ENCODE measurements at places on chromosomes 5 and 9.

DNA sequence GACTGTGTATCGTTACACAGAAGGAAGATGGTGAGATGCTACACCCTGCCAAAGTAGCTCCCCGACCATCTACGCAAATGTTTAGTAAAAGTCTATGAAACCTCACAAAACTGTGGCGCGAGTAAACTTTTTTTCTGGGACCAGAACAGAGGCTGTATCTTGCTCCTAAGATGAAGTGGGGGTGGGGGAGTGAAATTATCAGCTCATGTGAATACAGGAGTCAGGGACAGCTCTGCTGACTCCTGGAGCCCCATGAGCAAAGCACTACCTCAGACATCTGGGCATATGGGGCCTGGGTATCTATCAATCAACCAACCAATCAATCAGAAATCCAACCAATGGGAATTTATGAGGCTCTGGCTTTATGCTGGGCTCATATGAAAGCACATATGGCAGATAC is 138.6 kb upstream of the RANBP3L start:
- no peak for DNase-seq

DNA sequence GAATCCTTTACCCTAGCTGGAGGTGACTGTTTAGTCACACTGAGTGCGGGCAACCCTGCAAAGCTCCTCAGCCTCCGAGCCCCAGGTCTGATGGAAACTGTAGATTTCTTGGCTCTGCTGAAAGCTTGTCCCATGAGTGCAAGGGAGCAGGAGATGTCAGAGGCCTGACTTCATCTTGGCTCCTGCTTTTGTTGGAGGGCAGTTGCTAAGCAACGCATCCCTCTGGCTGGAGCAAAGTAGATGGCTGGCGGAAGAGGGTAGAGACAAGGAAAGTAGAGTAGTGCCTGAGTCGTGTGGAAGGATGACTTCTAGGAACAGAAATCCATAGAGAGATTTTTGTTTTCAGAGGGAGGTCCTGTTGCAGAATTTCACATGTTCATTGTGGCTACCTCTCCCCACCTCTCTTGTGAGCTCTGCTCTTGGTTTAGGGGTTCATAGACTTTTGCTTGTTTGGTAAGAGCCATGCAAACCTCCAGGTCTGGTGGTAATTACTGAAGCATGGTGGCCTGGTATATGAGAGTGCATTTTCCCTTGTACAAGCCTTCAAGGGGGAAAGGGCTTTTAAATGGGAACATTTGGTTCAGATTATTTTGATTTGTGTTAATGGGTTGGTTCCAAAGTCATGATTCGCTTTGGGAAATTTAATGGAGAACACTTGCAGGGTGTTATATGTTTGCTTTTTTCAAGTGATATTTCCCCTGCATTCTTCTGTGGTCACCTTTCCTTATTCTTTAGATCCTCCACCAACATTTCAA is 71.5 kb downstream of the ARHGAP26 start:
- peak; percentile 75 for DNase-seq

DNA sequence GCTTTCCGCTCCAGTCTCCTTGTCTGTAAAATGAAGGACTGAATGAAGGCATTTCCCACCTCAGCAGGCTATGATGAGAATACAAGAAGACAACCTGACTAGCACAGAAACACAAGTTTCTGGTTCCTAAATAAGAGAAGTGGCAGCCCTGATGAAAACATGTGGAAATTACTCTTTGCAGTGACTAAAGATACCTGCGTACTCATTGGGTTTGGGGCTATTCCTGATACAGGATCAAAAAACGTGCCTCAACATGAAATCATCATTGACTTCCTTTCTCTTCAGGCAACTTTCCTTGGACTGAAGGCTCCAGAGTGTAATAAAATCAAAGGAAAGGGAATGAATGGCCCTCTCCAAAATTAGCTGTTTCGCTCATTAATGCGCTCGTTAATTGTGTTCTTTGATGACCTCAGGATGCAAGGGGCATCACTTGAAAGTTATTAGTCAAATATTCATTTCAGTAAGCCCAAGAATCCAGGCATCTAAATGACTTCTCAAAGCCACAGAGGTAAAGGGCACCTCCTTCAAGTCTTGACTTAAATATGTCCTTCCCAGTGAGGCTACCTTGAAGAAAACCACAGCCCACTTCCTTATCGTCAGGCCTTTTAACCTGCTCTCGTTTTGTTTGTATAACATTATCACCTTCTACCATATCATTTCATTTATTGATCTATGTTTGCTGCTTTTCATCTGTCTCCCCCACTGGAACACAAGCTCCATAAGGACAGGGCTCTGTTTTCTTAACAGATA is 68.9 kb downstream of the RASEF start:
- DNase-seq: no peak

- no peak for DNase-seq
These were observed 368 bp downstream of the SURF1 start for GRCh38 chr9:133355881-133356357.

- DNase-seq: no peak
These were observed 87.1 kb upstream of the COL5A1 start for GRCh38 chr9:134554373-134555093.

GRCh38 chr9:9283159-9283986 is 1329.4 kb downstream of the PTPRD start:
- DNase-seq: no peak

DNA sequence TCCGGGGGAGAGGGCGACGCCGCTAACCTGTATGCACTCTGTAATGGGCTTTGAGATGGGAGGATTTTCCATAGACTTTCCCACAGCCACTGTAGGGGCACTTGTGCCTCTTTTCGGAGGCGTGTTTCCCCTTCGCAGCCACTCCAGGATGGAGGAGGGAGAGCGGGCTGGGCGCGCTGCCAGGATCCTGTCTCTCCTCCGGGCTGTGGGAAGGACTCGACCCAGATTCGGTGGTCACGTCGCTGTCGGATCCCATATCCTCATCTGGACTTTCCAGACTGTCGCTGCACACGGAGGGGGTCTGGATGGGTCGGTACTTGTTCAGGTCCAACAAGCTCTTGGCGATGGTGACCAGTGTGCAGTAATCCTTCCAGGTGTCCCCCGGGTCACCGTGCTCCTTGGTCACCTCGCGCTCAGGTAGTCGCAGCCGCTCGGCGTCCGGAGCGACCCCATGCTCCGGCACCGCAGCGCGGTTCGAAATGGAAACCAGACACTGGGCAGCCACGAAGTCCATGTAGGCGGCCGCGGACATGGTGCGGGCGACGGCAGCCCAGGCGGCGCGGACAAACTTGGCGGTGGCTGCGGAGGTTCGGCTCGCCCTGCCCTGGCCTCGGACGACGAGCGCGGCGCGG is 1.5 kb downstream of the KLF9 start:
- DNase-seq: peak; percentile 91

DNA sequence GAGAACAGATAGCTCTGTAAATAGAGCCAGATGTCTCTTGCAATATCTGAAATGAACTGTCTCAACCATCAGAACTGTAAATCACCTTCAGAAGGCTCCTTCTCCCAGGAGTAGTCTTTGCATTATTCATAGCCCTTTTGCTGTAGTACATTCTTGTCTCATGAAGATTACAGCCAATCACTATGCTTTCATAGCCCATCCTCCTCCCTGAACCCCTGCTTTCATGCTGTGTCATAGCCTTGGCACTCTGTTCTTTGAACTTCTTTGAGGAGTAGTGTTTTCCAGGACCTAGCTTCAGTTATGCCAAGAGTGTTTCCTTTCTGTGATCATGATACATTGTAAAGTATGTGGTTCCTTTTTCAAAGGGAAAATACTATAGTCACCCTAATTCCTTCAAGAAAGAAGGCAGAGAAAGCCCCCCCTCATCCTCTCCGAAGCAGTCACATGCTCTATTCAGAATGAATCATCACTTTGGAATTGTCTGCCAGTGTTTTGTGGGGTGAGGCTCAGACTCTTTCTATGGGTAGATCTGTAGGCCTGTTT is 61.1 kb downstream of the GRIA1 start:
- DNase-seq: no peak

Measured in left cardiac atrium (tissue), 4 donors.